Daoy (cell line): ENCODE measurements at places on chromosomes 6 and 20.
A peak's percentile ranks its signal among the peaks of the same experiment; 100 is the strongest.

DNA sequence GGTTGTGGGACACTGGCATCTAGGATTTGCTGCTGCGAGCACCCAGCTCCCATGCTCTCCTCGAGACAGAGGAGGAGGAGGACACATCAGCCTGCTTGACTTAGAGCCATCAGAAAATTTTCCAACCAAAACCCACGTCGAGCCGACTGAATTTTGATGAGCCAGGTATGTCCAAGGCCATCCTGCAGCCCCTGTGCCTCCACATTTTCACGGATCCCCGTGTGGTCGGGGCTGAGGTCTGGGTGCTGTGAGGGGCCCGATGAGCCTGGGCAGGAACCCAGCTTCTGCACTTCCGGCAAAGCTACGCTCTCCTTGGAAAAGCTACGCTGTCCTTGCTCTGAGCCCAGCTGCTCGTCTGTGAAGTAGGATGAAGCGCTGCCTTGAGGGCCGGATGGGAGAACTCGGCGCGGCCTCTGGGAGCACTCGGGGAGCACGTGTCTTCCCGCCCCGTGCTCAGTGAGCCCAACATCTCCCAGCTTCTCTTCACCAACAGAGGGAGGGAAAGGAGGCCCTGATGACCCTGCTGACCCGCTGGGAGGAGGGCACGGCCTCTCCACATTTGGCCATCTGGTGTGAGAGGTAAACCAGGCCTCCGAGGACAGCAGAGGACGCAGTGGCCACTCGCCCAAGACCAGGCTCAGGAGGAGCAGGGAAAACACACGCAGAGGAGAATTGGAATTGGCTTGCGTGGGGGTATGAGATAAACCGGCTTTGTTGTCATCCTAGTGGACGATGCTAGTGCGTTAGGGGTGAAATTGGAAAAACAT is 33.9 kb downstream of the PSMG4 start:
- no peak for DNase-seq

DNA sequence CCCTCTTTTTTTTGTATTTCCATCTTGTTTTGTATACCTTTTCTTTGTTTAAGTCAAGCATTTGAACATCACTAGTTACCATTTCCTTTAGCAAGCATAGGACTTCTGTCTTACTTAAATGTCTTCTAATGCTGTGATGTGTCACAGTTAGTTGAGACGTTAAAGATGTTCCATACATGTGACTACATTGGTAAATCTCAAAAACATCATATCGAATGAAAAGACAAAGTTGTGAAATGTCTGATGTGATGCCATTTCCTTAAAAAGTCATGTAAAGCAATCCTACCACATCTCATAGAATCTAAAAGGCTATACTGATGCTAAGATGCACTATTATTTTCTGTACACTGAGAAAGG is 26.8 kb downstream of the SLC16A10 start:
- no peak for DNase-seq

GRCh38 chr6:6003621-6004366 is 2.9 kb downstream of the NRN1 start:
- peak; percentile 68 for DNase-seq

GRCh38 chr20:34945315-34946077 is 10.1 kb downstream of the GSS start:
- no peak for DNase-seq

GRCh38 chr6:141261672-141262060 is 871.1 kb upstream of the GJE1 start:
- no peak for DNase-seq

- DNase-seq: peak; percentile 42
Measured at GRCh38 chr6:150202404-150202803, 59.6 kb downstream of the PPP1R14C start.

- peak; percentile 39 for DNase-seq
Measured at GRCh38 chr6:26306232-26306631, 58.8 kb upstream of the BTN3A2 start.

- DNase-seq: no peak
Measured at GRCh38 chr6:139514819-139515218, 140.4 kb upstream of the CITED2 start.

GRCh38 chr20:33660035-33660684 is 2.0 kb upstream of the C20orf144 start:
- DNase-seq: no peak

DNA sequence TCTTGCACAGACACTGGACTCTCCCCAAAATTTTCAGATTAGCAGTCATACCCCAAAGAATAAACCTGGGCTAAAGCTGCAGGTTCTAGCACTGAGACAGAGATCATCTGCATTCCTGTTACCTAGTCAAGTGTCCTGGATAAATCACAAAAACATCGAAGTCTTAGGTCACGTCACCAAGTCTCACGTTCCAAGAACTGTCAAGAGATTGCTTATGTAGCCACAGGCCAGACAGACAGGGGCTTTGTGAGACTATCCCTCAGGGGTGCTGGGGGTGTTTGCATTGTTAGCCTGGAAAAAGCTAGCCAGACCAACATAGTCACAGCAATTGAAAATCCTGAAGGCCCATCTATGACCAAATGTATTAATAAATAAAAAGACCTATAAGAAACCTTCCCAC is 243.1 kb upstream of the PREP start:
- DNase-seq: no peak

DNA sequence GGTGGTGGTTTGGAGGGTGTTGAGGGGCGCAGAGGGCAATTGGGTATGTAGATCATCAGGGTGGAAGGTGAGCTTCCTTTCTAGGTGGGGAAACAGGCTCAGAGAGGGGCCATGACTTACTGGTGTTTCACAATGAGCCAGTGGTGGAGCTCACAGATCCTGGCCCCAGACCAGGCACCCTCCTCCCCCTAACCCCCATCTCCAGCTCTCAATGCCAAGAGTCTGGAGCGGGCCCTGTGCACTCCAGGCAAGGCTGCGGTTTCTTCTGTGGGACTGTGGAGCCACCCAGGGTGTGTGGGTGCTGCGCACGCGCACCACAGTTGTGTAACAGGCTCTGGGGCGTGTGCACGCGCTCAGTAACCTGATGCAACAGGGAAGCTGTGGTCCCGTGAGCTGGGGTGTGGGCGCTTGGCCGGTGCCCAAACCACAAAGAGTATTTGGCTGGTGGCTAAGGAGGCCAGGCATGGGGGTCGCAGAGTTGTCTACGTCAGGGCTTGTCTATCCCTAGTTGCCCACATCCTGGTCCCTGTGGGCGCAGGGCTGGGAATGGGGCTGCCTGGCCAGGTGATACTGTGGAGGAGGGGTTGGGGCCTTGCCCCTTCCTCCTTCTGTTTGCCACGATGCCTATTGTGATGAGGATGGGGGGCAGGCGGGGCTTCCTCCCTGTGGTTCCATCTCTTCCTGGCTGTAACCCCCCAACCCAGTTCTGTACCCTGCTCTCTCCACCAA is 37.5 kb upstream of the MRPS18A start:
- peak; percentile 97 for DNase-seq

DNA sequence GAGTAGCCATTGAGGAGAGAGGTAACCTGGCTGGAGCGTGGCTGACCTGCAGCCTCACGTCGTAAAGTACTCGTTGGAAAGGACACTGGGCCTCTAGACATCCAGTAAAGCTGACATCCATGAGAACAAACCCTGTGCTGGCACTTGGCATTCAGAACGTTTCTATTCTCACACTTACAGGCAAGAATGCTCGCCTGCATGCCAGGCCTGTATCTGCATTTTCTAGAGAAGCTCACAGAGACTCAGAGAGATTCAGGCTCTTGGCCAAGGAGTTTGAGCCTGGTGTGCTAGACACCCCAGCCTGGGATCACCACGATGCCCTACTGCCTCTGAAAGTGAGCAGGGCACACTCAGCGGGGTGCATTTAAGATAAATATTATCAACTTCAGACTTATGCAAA is 379.8 kb upstream of the CDH4 start:
- DNase-seq: no peak

GRCh38 chr6:101803136-101803535 is 409.6 kb downstream of the GRIK2 start:
- peak; percentile 1 for DNase-seq

DNA sequence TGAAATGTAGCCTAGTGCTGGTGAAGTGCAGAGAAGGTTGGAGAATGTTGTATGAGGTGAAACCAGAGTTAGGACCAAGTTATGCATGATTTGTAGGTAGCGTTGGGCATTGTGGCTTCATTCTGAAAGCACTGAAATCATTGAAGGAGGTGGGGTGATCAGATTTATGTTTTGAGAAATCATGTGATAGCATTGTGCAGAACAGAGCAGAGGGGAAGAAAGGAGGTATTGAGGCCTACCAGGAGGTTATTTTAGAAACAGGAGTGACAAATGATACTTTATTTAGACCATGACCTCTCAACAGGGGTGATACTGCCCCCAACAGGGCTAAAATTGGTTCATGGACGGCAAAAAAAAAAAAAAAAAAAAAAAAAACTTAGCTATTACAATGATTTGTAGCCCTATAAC is 15.6 kb upstream of the HMGN3 start:
- DNase-seq: no peak

DNA sequence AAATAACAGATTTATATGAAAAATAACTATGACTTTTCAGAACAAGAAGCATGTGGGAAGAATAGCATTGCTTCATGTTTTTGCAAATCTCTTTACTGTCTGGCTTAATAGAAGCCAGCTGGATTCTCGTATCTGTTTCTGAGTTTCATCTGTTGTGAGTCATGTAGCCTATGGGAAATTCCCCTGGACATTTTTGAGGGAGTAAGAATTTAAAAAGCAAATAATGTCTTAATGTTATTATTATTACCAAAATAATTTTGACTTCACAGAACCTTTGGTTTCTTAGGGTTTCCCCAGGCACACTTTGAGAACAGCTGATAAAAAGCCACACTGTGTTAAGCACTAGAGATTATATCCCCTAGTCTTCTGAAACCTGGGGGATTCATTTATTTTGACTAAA is 75.8 kb downstream of the SYCP2L start:
- DNase-seq: peak; percentile 71

- DNase-seq: peak; percentile 51
Measured at GRCh38 chr6:26172608-26172968, 85.4 kb downstream of the HFE start.

DNA sequence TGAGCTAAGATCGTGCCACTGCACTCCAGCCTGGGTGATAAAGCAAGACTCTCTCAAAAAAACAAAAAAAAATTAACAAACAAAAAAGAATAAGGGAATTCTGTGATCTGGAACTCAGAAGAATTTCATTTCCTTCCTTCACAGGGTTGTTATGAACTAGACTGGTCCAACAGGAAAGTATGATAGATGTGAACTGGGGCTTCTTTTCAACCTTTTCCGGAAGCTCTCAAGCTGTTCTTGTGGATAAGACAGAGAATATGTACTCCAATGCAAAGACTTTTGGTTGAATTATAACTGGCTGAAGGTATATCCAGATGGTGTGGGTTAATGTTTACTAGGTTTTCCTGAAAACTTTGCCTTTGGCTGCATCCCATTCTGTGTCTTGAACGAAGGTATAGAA is 5.3 kb downstream of the RNF8 start:
- no peak for DNase-seq

GRCh38 chr6:167965592-167966539 is 31.6 kb upstream of the KIF25 start:
- no peak for DNase-seq

DNA sequence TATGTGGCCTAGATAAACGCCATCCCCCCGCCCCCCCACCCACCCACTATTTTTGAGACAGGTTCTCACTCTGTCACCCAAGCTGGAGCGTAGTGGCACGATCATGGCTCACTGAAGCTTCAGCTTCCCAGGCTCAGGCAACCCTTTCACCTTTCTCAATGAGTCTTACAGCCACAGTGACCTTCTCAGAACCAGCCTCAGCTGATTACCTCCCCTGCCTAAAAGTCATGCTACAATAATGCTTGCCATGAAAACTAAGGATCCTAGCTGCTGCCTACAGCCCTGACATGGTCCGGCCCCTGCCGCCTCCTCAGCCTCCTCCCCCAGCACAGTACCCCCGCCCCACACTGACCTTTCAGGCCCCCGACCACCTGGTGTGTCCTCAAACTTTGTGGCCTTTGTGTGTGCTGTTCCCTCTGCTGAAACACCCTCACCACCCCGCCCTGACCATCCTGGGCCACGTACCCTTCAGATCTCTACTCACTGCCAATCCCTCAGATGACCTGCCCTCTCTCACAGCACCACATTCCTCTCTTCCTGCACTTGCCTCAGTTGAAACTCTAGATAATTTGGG is 31.3 kb downstream of the PNPLA1 start:
- DNase-seq: no peak
